Motor neuron (in vitro differentiated cells): ENCODE measurements at places on chromosomes 4 and X. TPM values are rescaled to one million over a fixed set of nuclear protein-coding genes. Genes with fewer than 3 reads are reported as not detected.

PAGE2 gene
- not detected in 2 replicates for total RNA-seq

- no peak for ATAC-seq
Observed at GRCh38 chr4:177190995-177191580, 118.6 kb upstream of the NEIL3 start.

GRCh38 chrX:149818652-149819051, 36.9 kb downstream of the MAGEA9 start:
- ATAC-seq, result no peak

DNA sequence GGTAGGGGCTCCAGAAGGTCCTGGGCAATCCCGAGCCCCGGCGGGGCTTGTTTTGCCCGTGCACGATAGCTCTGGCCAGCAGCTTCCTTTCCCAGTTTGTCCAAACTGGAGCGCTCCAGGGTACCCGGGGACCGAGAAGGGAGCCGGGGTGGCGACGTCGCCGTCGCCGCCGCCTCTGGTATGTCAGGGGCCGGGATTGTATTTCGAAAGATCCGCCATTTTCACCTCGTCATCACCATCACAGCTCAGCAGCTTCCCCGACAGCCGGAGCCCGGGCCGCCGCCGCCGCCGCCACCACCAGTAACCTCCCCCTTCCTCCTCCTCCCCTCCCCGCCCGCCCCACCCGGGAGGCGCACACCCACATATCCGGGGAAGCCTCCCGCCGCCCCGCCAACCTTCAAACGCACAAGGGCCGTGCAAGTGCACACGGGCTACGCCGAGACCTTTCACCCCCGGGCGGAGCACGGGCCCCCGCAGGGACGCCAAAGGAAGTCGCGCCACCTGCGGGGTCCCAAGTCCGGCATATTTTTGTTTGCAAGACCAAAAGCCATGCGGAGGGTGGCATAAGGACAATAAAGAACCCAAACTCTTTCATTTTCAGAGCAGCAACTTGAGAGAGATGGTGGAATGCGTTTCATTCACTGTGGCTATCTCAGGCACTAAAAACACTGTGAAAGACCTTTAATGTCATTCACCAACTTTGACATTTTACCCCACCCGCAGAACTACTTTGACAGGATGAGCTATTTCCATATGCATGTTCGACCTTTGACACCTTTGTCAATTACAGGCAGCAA, at the start of gene LIN54:
LIN54 (minus strand) TSS at position 302 of the 797 bp plus-strand sequence. CDS start 25,979 bp downstream, outside the sequence.
- peak; percentile 40 for ATAC-seq

AMOT gene
- total RNA-seq, result 24.7 and 38.2 TPM in 2 replicates
